ENCODE measurements at places on chromosomes 2 and 18.

GRCh38 chr18:2981212-2981728 lies 31.7 kb downstream of the LPIN2 start:
- DNase-seq, result no peak

DNA sequence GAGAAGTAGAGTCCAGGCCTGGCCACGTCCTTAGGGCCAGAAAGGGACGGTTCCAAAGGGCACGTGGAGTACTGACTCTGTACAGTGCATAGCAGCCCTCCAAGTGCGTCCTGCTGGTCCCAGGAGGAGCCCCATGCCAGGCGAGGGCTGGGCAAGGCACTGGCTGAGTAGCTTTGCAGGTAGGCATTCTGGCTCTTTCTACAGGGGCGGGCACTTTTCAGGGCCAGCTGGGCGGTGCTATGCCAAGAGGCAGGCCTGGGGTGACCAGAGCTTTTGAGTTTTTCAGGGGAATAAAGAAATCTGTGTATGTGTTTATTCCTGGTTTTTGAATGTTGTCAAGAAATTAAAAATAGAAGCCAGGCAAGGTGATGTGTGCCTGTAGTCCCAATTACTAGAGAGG lies 15.4 kb upstream of the GLI2 start:
- no peak for DNase-seq

DNA sequence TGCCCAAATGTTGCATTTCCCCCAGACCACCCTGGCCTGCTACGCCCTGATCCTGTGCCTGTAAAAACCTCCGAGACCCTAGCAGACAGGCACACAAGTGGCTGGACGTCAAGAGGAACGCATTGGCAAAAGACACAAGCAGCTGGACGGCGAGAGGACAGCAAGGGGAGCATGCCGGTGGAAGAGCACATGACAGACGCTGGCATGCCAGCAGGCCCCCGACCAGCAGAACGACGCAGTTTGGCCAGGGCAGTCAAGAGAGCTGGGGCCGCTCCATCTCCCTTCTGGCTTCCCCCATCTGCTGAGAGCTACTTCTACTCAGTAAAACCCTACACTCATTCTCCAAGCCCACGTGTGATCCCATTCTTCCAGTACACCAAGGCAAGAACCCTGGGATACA lies 42.1 kb downstream of the SAP130 start:
- no peak for DNase-seq

DNA sequence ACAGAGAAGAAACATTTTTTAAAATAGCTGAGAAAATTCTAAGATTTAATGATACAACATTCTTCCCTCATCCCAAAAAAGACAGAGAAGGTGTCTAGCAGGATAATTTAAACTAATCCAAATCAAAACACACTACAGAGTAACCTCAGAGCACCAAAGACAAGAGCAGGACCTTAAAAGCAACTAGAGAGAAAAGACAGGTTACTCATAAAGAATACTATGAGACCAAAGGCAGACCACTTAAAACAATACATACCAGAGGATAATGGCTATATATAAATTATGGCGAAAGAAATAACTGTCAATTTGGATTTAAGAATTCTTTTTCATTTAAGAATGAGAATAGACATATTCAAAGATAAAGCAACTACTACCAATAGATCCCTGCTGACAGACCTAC lies 40.0 kb downstream of the HDLBP start:
- DNase-seq, result no peak

DNA sequence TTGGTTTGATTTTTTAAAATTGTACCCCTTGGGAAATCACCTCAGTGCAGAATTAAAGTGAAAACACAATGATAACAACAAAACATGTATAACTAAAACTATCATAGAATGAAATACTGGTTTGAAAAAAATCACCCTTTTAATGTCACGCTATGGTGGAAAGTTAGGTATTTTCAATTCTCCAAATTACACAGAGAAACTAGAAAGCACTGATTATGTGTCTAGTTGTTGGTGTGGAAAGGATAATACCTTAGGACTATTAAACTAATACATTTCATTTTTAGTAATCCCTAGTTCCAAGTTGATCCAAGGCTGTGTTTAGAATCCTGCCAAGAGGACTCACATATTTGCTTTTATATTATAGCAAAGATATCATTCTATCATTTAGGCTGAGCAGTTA lies 71.2 kb downstream of the NUP35 start:
- no peak for DNase-seq

- DNase-seq, result no peak
Measured at GRCh38 chr2:240508832-240509545, 48.8 kb downstream of the ANKMY1 start.

GRCh38 chr2:185695711-185696235 lies 42.8 kb upstream of the FSIP2 start:
- no peak for DNase-seq

DNA sequence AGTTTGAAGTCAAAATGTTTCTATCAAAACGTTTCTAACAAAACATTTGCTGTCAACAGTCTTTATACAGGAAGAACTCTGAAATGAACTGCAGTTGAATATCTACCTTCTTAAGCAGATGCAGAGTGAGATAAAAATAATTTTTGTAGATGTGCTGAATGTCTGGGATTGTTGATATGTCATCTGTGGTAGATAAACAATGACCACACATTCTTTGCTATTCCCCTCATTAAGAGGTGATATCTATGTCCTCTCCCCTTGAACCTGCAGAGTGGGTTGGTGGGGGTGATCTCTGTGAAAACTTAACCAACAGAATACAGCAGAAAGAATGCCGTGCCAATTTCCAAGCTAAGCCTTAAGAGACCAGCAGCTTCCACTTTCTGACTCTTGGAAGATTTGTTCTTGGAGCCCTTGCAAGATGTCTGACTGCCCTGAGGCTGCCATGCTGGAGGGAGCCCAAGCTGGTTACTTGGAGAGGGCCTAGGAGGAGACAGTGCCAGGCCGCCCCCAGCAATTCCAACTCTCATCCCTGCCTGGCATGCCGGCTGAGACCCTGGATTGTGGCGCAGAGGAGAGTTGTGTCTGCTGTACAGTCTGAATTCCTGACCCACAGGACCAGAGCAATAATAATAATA lies 80.8 kb downstream of the COLEC12 start:
- no peak for DNase-seq

DNA sequence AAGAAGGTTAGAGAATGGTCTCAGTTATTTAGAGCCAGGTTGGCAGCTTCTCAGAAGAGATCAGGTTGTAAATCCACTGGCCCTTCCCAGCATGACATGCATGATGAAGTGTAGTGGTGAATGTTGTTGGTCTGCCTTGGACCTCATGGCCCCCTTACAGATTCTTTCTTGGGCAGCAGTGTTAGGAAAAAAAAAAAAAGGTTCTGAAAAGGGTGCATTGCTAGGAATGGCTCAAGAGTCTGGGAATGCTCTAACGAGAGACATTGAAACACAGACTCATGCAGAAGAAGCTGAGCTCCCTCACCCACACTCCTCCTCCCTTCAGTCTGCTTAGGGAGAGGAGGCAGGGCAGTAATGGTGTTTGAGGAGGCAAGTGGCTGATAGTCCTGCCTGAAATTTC lies 105.5 kb downstream of the POLE4 start:
- DNase-seq, result no peak

DNA sequence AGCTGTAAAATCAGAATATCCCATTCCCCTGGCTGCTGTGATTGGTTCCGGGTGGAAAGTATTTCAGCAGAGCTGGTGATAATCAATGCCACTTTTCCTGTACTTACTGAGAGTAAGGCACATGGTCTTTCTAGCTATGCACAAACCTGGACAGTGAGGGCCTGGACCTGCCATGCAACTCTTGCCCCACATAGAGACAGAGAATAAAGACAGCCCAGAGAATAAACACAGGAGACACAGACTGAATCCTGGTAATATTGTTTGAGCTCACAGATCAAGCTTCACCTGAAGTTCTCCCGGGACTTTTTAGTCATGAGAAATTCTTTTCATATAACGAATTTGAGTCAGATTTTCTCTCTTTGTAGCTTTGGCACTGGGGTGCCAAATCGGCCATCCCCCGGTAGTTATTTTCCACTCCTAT lies 81.9 kb downstream of the ACAA2 start:
- DNase-seq, result no peak

DNA sequence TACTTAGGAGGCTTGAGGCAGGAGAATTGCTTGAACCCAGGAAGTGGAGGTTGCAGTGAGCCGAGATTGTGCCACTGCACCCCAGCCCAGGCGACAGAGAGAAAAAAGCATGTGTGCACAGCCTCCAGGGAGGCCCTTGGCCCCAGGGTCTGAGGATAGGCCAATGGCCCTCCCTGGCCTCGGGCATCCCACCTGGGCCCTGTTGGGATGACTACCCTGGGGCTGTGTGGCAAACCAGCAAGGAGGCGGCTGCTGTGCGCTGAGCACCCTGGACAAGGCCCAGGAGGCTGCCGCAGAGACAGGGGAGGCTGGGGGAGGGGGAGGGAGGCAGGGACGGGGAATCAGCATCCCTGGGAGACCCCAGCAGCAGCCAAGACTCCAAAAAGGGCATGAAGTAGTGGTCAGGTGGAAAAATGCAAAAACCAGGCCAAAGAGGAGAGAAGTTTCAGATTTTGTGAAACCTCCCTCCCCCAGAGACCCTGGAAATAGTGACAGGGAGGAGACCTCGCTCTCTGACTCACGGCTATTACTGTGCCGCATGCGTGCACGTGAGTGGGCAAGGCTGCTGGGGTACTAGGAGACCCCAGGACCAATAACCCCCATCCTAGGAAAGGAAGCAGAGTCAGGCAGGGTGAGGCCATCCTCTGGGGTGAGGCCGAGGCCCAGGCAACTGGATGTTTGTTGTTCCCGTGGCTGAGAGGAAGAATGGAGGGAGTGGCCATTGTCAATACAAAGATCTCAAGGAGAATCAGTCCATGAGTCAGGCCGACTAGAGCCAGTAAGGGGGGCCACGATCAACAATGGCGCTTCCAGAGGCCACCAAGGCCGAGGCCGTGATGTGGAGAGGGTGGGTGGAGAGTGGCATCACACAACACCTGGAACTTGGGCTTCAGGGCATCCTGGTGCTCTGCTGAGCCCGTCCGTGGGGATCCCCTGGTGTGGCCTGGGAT lies 16.0 kb upstream of the B3GNT7 start:
- DNase-seq, result no peak

GRCh38 chr2:230068016-230068650 lies 591 bp downstream of the SLC16A14 start:
- peak; percentile 53 for DNase-seq

- peak; percentile 12 for DNase-seq
Measured at GRCh38 chr2:225889452-225889851, 489.9 kb downstream of the NYAP2 start.

- no peak for DNase-seq
Measured at GRCh38 chr2:218623366-218623705, 15.6 kb downstream of the PLCD4 start.

- DNase-seq, result peak; percentile 12
Measured at GRCh38 chr2:136225950-136226835, 108.2 kb upstream of the CXCR4 start.

GRCh38 chr2:19631871-19632270 lies 269.9 kb downstream of the TTC32 start:
- no peak for DNase-seq

GRCh38 chr2:200667413-200667812 lies 81.6 kb downstream of the AOX1 start:
- no peak for DNase-seq

GRCh38 chr2:70104231-70105111 lies 17.2 kb downstream of the PCBP1 start:
- DNase-seq, result peak; percentile 49

DNA sequence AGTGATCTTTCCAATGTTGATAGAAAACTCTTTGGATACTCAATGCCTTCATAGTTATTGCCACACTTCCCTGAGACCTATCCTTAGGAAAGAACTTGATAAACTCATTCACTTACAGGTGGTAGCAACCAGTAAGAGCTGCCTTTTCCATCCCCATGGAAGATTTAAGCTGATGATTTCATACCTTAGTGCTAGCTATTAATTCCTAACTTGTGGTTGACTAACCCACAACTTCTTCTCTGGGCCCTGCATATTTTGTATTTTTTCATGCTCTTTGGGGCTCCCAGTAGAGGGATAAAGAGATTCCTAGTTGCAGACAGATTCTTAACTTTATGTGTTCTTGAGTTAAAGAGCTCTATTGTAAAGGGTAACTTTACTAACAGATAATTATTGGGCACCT lies 25.2 kb upstream of the SIX3 start:
- DNase-seq, result no peak

DNA sequence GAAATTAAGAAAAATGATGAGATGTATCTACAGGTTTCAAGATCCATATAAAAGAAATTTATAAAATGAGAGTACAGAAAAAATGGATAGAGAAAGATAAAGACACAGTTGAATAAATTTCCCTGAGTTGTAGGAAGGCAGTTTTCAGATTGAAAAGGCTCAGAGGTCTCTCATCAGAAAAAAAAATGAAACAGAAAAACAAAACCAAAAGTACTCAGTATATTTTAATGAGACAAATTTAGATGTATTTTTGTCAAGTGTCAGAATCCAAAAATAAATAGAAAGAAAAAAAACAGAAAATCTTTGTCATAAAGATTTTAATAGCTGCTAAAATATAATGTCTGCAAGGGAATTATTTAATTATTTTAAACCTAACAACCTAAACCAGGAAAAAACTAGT lies 520.5 kb downstream of the KCNJ3 start:
- no peak for DNase-seq

DNA sequence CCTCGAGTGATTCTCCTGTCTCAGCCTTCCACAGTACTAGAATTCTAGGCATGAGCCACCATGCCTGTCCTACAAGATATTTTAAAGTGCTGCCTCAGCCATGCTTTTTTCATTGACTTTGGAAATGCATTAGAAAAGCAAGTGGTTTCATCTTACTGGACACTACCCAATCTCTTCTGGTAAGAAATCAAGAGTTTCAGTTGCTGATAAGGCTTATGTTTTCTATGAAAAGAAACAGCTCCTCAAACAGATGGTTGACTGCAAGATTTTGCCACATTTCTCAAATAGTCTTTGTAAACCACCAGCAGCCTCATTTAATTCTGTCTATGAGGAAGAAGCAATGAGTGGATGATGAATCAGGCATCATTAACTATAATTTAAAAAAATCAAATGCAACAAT lies 264.5 kb upstream of the LRP1B start:
- no peak for DNase-seq

- no peak for DNase-seq
Measured at GRCh38 chr2:43363120-43363519, 136.7 kb upstream of the ZFP36L2 start.

- DNase-seq, result no peak
Measured at GRCh38 chr18:10681581-10682367, 155.9 kb downstream of the NAPG start.

DNA sequence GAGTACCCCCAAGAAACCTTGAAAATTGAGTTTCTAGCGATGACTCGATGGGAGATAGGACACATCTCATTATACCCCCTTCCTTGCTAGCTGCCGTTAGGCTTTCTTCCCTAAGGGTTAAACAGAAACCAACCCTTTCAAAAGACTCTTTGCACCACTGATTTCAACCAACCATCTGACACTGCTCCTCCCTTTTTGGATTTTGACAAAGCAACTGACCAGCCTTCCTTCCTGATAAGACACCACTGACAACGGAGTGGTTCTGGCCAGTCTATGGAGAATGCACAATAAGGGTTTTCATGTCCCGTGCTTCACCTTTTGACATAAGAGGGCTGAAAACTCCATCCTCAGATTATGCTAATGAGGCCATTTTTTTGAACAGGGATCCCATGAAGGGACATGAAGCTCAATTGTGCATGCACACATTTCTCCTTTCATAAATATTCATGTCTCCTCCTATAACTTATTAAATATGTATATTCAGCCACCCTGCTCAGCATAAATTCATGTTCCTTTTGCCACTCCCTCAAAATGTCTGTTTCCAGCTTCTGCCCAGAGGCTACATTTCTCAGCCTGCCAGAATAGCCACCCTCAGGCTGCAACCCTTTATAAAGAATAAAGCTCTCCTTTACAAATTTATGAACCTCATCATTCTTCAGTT lies 52.8 kb upstream of the SLC35F5 start:
- DNase-seq, result no peak

- DNase-seq, result peak; percentile 47
Measured at GRCh38 chr18:69947361-69948133, at the start of gene CD226. TSS of gene CD226 (minus strand) at chr18:69947873. CDS start at chr18:69947406, 467 bp downstream.

Data from CD4-positive, alpha-beta T cell treated with Interleukin-6 for 4 hours (primary cell).